EL (cell line): ENCODE measurements at places on chromosomes 3 and 15.
A peak's percentile ranks its signal among the peaks of the same experiment; 100 is the strongest.

DNA sequence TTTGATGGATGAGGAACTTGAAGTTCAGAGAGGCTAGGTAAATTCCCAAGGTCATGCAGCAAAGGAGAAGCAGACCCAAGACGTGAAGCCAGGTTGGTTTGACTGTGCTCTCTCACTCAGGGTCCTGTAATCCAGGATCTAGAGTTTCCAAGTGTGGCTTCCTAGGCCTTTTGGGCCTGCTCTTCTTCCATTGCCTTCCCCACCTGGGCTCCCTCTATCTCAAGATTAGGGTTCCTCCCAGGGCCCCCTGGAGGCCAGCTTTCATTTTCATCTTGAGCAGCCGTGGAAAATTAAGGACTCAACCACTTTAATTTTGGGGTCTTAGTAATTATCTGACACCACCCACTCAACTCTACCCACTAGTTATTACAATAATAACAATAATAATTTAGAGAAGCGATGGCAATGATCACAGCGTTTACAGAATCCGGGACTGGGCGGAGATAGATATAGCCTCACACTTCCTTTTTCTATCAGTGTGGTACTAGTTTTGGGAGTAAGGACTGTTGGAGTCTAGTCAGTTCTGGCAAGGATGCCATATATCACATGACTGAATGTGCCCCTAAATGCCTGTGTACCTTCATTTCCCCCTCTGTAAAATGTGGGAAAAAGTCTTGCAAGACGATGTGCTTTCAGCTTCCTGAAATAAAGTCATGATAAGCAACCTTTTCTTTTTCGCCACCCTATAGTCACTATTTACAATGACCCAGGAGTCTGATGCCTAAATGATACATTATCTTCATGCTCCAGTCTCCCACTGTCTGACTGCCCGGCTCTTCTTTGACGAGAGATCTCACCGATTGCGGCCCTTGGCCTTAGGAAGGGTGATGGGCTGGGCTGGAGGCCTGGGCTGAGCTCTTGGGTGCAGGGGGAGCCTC lies 30.2 kb upstream of the MAGEF1 start:
- DNase-seq: no peak

- DNase-seq: peak; percentile 30
These were observed 14.0 kb upstream of the LARP6 start for GRCh38 chr15:70867911-70868467.

GRCh38 chr15:69731081-69731330 lies 278.4 kb downstream of the RPLP1 start:
- no peak for DNase-seq

DNA sequence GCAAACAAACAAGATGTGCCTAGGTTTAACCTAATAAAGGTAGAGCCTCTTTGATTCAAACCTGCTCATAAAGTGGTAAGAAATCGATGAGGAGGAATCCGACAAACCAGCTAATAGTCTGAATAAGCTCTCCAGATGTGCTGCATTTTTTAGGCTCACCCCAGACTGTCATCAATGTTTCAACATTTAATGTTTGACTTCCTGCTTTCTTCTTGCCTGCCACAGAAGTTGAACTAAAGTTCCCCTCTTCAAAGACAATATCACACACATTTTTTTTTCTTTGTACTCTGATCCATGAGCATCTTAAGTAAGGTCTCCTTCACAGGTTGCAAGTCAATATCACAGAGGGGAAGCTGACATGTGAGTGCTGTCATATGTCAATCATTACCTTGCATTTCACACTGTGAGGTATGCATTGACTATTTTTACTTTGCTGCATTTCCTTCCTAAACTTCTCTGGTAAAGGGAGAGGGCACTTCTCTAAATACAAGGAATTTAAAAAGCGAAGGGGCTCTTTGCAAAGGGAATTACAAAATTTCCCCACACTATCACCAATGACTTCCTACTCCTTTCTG lies 172.3 kb upstream of the MCTP2 start:
- DNase-seq: no peak

- no peak for DNase-seq
These were observed 105.6 kb downstream of the MYLK start for GRCh38 chr3:123778525-123778924.

GRCh38 chr15:70033109-70033508 lies 64.6 kb downstream of the TLE3 start:
- no peak for DNase-seq

- DNase-seq: no peak
These were observed 81.0 kb upstream of the ZPLD1 start for GRCh38 chr3:102353805-102354204.

DNA sequence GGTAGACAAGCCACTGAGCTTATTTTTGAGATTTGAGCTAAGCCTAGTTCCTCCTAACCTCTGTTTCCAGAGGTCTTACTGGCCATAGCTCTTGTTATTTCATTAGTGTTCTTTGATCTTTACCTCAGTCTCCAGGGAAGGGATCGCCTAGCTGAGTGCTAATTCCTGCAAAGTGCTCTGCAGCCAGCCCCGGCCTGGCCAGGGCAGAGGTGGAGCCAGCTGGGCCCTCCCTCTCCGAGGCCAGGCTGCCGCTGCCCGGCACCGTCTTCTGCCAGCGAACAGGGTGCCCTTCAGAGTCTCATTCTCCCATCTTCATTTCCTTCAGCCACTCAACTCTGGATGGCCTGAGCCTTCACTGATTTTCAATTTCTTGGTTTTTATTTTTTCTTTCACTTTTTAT lies 19.7 kb downstream of the FAN1 start:
- DNase-seq: no peak

- no peak for DNase-seq
These were observed 55.5 kb upstream of the FURIN start for GRCh38 chr15:90812958-90813265.

DNA sequence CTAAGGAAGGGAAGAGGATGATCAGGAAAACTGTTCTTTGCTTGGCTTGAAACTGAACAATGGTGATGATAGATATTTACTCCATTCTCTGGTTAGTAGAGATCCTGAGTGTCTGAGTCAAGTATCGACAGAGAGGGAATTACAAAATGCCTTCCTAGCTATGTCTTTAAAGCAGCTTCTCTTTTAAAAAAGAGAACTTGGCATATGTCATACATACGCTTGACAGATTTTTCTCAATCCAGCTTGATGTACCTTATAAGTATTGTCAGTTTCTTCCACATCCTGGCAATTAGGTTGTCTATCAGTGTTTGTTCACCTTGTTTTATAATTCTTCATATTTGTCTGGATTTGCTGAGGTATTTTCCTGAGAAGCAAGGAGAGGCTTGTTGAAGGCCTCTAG lies 5.0 kb upstream of the EPHB1 start:
- no peak for DNase-seq

DNA sequence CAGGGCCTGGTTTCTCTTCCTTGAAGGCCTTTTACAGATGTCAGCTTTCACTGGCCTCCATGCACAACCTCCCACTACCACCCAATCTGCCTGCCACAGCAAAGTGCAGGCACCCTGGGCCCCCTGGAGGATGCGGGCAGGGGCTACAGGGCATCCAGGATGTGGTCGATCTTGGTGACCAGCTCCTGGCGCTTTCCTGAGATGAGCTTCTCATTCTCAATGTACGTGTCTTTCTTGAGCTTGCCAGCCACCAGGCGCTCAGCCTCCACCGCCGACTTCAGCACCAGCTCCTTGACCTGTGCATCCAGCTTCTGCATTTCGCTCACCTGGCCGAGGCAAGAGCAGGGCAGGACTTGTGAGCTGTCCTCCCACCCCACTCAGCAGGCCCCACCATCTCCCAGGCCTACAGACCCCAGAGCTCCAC lies 30.3 kb downstream of the RPN1 start:
- DNase-seq: no peak

DNA sequence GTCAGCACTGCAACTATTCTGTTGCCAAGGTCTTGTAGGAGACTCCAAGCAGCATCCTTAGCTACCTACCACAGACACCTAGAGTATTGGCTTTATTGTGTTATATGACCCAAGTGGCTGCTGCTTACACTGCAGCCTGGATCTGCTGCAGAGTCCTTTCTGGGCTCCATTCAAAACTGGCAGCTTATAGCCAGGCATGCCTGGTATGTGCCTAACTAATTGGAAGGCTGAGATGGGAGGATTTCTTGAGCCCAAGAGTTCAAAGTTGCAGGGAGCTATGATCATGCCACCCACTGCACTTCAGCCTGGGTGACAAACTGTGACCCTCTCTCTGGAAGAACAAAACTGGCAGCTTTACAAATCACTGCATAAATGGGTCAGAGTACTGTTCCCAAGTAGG lies 8.6 kb downstream of the NDUFB4 start:
- no peak for DNase-seq

DNA sequence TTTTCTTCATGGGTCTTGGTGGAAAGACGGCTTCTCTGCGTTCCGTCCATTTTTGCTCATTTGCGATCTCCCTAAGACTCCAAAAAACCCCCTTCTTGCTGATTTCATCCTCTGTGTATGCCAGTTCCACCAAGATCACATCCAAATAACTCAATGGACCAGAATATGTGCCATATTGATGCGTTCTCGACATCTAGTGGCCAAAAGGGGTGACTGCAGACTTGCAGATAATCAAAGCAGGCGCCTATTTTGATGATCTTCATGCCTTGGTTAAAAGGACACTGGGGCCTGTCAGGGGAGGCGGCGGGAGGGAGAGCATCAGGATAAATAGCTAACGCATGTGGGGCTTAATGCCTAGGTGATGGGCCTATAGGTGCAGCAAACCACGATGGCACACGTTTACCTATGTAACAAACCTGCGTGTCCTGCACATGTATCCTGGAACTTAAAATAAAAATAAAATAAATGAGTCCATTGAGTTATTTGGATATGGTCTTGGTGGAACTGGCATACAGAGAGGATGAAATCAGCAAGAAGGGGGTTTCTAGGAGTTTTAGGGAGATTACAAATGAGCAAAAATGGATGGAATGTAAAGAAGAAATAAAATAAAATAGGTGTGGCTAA lies 104.2 kb upstream of the RAD18 start:
- peak; percentile 68 for DNase-seq

DNA sequence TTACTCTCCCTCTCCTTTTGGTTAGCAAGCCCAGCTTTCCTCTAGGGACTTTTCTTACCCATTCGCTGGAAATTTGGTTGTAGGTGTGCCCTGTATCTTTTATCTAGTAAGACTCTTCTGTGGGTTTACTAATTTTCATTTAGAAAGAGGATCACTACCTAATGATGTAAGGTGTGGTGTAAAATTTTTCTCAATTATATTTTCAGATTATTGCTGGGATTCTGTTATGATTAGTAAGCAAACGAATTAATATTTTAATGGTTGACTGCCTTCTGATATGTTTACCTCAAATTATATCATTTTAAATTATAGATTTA lies 28.5 kb downstream of the PLCL2 start:
- DNase-seq: no peak

GRCh38 chr3:144866476-144866875 lies 894.9 kb downstream of the DIPK2A start:
- no peak for DNase-seq

GRCh38 chr3:50657407-50657806 lies 17.3 kb upstream of the DOCK3 start:
- DNase-seq: no peak

DNA sequence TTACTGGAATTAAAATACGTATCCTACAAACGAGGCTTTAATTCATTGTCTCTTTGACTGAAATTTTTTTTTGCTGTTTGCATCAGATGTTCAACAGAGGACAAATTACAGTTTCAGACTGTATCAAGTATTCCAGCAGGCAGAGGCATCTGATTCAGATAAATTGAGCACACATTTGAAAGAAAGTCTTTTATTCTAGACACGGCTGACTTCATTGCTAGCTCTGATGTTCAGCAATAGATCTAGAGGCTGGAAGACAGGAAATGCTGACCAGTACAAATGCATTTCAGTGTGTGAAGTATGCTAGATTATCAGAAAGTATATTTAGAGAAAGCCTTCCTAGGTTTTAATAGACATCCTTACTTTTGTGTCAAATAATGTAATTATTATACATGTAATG lies 472.2 kb downstream of the NLGN1 start:
- DNase-seq: no peak

- DNase-seq: no peak
These were observed 128.3 kb downstream of the TMCO5A start for GRCh38 chr15:38062696-38063095.

GRCh38 chr3:33901862-33902563 lies 103.6 kb downstream of the PDCD6IP start:
- DNase-seq: no peak

GRCh38 chr3:84904816-84905555 lies 53.8 kb upstream of the CADM2 start:
- DNase-seq: no peak
